ENCODE measurements at places on chromosomes 5 and 9.

DNA sequence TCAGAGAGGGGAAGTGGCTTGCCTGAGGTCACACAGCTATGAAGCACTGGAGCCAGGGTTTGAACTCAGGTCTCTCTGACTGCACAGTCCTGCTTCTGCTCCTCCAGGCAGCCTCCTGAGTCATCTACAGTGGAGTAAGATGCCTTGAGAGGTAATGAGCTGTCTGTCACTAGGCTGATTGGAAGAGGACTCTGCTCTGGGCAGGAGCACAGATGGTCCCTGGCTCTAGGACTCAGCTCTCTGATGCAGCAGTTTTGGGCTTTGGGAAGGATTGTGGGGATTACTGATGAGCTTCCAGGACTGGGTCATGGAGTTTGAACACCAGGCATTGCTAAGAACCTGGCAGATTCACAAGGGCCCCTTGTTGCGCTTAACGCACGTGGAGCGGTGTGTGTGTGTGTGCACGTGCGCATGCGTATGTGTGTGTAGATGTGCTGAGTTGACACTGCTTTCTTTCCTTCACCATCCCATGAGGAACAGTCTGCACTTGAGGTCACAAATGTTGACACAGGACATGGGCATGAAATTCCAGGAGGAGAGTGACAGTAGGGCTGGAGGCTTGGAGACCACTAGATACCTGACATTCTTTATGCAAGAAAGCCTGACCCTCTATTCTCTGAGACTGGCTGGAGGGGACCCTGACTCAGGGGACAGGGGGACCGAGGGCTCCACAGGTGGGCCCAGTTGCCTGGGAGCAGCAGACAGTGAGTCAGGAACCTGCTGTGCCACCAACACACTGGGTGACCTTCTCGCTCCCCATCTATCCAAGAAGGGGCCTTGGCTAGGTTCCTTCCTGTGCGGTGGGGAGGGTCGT, 170.5 kb downstream of the RGS3 start:
- no peak for DNase-seq

DNA sequence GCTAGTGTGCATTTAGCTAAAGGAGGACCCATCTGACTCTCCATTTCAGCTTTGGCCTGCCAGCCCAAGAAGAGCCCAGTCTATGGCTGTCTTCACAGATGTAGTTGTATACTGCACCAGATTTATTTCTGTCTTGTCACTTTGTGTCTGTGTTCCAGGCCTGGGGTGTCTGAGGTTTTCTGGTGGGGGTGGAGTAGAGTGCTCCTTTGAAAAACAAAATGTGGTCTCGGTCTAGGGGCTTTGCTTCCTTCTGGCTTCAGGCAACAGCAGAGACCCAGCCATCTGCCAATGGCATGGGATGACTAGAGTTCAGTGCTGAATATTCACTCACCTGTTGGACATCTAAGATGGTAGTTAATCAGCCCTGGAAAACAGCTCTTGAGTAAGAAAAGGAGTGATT, 10.9 kb downstream of the IGIP start:
- DNase-seq = no peak

GRCh38 chr9:96515621-96516470, 65.9 kb downstream of the HABP4 start:
- no peak for DNase-seq

DNA sequence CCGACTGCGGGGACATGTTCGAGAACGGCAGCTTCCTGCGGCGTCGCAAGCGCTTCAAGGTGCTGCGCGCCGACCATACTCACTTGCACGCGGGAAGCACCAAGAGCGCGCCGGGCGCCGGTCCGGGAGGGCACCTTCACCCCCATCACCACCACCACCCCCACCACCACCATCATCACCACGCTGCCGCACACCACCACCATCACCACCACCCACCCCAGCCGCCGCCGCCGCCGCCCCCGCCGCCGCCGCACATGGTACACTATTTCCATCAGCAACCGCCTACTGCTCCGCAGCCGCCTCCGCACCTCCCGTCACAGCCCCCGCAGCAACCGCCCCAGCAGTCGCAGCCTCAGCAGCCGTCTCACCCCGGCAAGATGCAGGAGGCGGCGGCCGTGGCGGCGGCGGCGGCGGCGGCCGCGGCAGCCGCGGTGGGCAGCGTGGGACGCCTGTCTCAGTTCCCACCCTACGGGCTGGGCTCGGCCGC, 514 bp downstream of the FOXB2 start:
- DNase-seq = no peak

DNA sequence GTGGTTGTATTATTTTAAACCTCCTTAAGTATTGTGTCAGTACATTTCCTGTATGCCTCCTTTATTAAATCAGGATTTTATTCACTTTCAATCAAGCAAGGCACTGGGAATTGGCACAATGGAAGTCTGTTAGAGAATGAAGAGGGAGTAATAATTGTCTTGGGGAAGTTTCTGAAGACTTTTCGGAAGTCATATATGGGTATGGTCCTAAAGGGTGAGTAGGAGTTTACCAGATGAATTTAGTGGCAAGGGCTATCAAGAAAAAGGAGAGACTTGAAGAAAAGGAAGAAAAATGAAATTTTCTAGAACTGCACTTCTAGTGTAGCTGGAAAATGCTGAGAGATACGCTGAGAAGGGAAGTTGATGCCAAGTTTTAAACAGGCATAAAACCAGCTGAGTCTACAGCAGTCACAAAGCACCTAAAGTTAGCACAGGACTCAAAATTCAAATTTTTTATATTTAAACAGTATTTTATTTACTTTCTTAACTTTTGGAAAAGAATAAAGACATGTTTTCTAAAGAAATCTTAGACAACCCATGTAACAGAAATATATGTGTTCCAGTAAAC, 184.9 kb downstream of the SMC2 start:
- DNase-seq = no peak

DNA sequence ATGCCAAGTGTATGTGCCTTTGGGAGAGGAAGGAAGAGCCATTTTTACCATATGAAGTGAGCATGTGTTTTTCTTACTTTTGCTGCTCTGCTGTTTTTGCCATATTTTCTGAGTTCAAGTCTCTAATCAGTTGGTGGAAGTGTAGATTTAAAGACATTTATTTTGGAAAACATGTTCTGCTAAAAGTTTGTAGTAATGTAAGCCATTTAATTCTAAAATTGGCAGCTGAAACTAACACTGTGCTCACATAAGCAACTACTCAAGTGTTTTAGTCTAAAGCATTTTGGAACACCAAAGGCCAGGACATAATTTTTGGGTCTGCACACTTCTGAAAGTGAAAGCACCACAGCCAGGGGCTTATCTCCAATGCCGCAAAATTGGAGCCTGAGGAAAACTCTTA, 363.4 kb upstream of the ZNF608 start:
- DNase-seq = no peak

Measured in stimulated activated CD4-positive, alpha-beta T cell treated with anti-CD3 and anti-CD28 coated beads, Interleukin-2, amount 100 ng/mL, for 24 hours (primary cell).